ENCODE measurements at places on chromosomes 13 and 19.

DNA sequence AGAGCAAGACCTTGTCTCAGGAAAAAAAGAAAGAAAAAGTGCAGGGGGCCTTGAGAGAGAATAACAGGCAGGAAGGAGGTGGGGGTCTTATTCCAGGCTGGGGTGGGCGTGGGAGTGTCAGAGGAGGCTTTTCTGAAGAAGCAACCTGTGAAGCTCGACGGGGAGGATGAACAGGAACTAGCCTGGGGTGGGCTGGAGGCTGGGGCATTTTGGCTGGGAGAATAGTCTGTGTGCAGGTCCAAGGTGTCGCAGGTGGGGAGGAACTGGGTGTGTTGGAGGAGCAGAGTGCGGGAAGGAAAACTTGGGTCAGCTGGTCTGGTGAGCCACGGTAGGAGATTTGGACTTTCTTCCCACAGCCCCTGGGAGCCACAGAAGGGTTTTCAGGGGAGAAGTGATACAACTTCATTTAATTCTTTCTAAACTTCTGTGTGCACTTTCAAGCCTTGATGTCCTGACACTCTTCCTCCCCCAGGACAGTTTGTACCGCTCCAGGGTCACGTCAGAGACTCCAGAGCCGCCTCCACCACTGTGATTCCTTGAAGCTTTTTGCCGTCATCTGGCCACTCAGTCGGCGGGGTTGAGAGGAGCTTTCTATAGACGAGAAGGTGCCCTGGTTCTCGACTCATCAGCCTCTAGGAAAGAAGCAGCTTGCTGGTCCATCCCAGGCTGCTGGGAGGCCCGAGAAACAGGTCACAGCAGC lies 138.7 kb downstream of the SIPA1L3 start:
- no peak for DNase-seq

GRCh38 chr19:16862826-16863415 lies 25.9 kb upstream of the F2RL3 start:
- no peak for DNase-seq

GRCh38 chr19:29086182-29086581 lies 126.8 kb downstream of the UQCRFS1 start:
- no peak for DNase-seq

- DNase-seq, result no peak
Measured at GRCh38 chr13:46293436-46293835, 81.7 kb downstream of the LRRC63 start.

- no peak for DNase-seq
Measured at GRCh38 chr13:45691251-45691650, 10.9 kb upstream of the CBY2 start.

DNA sequence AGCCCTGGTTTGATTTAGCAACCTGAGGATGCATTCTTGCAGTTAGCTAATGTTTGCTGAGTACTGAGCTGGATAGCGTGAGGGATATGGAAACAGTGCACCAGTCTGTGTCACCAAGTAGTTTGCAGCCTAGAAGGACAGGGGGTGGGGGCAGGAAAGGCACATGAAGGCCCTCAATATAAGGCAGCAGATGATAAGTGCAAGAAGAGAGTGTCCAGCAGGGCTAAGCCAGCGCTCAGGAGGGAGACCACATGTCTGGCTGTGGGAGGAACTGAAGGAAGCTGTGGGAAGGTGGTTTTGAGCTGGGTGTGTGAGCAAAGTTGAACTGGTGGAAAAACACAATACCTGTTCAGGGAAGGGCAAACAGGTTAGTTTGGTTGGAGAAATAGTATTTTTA lies 1.7 kb downstream of the CXCL17 start:
- no peak for DNase-seq

DNA sequence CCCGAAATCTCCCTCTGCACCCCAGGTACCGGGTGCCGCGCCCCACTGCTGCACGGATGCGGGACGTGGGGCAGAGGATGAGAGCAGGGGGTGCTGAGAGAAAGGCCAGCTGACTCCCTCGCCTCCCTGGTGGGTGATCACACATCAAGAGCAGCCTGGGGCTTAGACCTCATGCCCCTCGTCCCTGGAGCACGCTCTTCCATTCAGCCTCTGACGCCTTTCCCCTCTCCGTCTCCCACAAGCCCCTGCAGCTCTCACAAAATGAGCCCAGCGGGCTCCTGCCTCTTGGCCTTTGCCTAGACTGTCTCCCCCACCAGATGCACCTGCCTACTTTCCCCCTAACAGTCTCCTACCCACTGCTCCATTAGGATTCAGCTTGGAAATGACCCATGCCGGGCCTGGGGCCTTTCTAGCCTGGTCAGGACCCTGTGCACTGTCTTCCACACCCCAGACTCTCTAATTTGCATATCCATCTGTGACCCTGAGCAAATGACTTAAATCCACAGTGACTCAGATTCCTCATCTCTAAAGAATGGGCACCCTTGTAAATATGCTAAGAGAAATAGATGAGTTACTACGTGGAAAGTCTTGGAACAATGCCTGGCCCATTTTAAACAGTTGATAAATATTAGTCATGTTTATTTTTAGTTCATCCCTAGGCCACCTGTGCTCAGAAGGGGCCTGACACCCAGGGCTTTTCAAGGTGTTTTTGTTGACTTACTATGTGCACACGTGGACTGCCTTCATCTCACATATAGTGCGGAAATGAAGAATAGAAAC lies 582 bp upstream of the PTPRH start:
- DNase-seq, result no peak

GRCh38 chr19:1085676-1086442 lies 9.3 kb downstream of the POLR2E start:
- DNase-seq, result no peak

DNA sequence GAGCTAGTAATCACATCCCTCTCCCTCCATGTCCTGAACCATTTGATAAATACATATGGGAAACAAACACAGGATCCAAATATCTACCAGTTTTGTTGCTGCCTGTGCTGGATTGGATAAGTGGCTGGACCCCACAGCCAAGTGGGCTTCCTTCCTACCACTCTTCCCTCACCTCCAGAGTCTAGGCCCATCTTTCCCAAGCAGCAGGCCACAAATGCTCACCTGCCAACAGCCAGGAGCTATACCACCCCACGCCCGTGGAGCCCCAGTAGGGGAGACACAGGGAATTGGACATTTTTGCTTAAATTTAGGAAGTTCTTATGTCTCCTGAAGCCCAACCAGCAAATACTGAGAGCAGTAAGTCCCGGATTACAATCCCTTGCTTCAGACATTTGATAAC lies 55.8 kb downstream of the HSPH1 start:
- DNase-seq, result no peak

GRCh38 chr13:42413484-42413815 lies 141.5 kb downstream of the AKAP11 start:
- DNase-seq, result no peak

Measured in activated T-helper 2 cell treated with anti-CD3 and anti-CD28 coated beads, Interferon-gamma antibody, Interleukin-2, Interleukin-4, amounts not matched to agents 10 μg/mL and 5 μg/mL and 100 μg/mL, durations not matched to agents 14 hours and 24 hours and 36 hours (primary cell).